ENCODE measurements at places on chromosomes 7 and 10.

GRCh38 chr7:30678805-30679204, 3.5 kb downstream of the CRHR2 start:
- no peak for DNase-seq

- no peak for DNase-seq
Observed at GRCh38 chr10:125815764-125816163, 7.3 kb downstream of the UROS start.

GRCh38 chr10:87636313-87636915, 23.3 kb upstream of the PAPSS2 start:
- no peak for DNase-seq

DNA sequence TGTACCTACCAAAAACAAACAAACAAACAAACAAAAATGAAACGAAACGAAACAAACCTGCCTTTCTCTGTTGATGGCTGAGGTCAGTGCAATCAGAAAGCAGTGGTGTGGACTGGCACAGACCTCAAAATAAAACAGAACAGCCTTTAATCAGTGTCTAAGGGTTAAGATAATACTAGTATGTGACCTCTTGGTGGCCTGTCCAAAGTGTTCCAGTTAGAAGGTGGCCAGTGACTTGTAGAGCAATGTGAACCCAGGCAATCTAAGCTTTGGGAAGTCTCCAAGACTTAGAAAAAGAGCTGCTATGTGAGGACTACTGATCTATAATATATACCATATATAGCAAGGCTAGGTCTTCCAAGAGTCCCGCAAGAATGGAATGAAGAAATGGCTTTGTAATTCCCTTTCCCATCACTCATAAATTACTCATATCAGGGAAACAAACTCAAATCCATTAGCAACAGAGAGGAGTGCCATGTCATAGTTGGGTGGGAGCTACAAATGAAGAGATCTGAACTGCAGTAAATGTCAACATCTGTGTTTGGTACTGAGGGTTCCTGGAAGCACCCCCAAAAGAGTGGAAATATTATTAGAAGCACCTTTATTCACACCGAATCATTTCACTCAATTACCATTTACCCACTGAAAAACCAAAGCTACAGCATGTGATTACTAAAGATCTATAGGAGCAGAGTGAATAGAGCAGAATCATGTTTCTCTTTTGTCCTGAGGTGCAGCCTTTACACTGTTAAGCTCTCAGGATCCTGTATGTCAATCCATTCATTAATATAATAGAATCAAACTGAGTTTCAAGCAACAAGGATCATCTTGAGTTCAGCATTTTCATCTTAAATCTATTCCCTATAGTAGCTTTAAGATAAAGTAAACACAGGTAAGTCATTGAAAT, 28.0 kb downstream of the ABLIM1 start:
- DNase-seq = no peak

- no peak for DNase-seq
Observed at GRCh38 chr10:49397036-49397999, 1.4 kb upstream of the DRGX start.

- no peak for DNase-seq
Observed at GRCh38 chr7:72123913-72124312, 288.2 kb downstream of the CALN1 start.

Measured in femur (tissue), 1 donor.